ENCODE measurements at places on chromosomes 16 and 17.

DNA sequence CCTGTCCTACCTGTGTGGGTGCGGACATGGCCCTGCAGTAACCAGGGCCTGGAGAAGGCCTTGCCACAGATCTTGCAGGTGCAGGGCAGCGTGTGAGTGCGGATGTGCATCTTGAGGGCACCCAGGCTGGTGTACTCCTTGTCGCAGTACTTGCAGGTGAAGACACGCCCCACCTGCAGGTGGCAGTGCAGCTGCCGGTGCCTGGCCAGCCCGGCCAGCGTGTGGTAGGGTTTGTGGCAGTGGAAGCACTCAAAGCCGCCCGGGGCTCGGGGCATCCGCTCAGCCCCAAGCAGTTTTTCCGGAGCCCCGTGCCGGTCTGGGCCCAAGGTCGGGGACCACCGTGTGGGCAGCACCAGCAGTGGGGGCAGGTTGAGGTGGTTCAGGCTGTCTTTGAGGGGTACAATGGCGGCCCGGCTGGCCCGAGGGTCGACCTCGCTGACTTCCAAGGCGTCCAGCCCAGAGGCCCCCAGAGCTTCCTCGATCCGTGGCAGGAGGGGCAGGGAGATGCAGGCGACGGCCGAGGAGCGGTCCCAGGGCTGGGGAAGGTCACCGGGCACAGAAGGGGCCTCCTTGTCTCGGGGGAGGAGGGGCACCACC is 5.1 kb downstream of the SNAI3 start:
- DNase-seq = no peak

DNA sequence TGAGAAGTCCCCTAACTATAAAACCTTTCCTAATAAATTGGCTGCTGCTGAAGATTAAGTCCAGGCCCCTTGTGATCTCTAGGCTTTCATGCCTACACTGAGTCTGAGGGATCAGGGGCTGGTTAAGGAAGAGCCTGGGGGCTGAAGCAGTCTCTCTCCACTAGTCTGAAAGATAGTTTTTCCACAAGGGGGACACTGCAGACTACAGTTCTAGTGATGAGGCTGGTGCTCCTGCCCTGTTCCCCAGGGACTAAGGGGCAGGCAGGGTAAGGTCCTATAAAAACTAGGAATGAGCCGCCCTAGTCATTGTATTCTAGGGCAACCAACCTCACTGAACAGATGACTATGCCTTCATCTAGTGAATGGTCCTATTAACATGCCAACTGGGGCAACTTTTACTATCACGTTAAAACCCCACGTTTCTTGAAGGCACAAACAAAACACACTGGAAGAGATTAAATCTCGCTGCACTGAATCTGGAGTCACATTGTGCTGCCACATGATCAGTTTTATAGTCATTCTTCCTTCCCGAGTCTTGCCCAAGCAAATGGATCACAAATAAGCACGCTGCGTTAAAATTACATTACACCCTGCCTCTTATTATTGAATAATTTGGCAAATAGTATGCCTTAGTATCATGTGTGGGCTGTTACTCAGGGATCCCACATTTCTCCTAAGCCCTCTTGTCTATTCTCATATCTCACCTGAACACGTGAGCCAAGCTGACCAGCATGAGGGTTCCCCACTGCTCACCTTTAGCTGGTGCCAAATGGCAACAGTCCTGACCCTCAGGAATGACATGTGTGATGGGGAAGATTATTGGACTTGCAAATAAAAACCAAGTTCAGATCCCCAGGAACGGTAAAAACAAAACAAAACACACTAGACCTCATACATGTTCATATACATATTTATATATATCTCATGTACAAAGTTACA is 95.4 kb upstream of the TOB1 start:
- DNase-seq = no peak

- peak; percentile 57 for DNase-seq
These were observed 612 bp downstream of the CISD3 start for GRCh38 chr17:38730526-38731379.

DNA sequence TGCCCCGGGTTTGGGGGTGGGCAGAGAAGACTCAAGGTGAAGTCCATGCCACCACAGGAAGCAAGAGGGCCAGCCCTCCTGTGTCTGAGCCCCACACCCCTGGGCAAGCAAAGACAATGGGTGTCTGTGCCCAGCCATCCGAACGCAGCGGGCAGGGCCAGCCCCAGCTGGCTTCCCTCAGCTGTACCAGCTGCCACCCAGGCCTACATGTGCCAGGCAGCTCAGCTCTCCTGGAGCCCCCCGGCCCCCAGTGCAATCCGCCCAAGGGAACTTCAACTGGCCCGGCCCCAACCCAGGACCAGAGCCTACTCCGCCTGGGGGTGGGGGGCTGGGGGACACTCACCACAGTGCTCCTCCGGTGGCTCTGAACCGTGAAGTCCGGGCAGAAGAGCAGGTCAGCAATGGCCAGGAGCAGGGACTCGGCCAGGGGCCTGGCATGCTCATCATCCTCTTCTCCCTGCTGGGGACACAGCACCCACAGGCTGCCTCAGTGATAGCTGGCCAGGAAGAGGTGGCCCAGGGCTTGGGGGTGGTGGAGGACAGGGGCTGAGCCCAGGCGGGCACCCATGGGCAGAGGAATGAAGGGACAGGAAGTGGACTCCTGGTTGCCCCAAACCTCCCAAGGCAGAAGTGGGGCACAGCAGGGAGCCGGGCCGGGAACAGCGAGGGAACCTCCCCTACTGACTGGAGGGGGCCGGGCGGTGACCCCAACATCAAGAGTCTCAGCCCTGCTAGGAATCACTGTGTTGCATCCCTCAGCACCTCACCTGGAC is 9.8 kb downstream of the HID1 start:
- no peak for DNase-seq

- DNase-seq = peak; percentile 97
These were observed 57.4 kb downstream of the HS3ST3A1 start for GRCh38 chr17:13544292-13544691.

- no peak for DNase-seq
These were observed 109.4 kb upstream of the PLCG2 start for GRCh38 chr16:81669473-81670350.

- DNase-seq = no peak
These were observed 663 bp downstream of the PRR35 start for GRCh38 chr16:560701-561412.

GRCh38 chr16:7227229-7227721 is 105.4 kb upstream of the RBFOX1 start:
- DNase-seq = no peak

DNA sequence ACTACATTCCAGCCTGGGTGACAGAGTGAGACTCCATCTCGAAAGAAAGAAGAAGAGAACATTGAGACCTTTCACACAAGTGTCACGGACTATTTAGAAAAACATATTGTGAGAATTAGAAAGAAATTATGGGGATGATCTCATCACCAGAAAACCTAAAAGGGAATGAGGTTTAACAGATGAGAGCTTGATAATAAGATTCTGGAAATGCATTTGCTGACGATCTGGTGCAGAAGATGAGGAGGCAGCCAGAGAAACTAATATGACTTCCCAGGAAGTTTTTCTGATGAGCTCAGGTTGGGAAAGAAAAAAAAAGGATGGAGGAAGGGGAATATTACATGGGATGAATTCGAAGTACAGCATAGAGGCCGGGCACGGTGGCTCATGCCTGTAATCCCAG is 10.8 kb upstream of the APOH start:
- peak; percentile 33 for DNase-seq

GRCh38 chr17:79836510-79836971 is 2.7 kb downstream of the CBX4 start:
- no peak for DNase-seq

DNA sequence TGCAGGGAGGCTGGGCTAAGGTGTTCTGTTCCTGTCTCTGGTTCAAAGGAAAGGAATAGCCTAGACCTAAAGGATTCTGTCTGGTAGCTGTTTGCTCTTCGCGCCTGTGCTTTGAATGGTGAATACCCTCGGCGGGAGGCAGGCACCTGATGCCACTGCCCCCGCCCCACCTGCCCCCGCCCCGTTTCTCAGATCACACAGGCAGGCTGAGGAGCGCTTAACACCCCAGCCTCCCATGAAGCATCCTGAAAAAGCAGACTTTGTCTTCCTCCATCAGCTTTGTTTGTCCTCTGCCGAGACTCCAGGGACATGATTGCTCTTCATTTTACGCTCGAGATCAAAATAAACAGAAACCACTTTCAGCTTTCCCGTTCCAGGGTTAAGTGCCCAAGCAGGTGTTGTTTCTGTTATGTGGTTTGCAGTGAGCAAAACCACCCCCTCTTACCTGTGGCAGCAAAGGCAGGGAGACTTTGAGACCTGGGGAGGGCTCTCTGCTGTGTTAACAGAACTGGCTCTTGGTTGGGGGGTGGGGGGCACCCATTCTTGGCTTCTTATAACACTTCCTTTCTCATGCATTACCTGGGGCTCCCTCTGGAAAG is 452.1 kb downstream of the WWOX start:
- no peak for DNase-seq

GRCh38 chr17:65078441-65079160 is 22.1 kb upstream of the GNA13 start:
- peak; percentile 72 for DNase-seq

DNA sequence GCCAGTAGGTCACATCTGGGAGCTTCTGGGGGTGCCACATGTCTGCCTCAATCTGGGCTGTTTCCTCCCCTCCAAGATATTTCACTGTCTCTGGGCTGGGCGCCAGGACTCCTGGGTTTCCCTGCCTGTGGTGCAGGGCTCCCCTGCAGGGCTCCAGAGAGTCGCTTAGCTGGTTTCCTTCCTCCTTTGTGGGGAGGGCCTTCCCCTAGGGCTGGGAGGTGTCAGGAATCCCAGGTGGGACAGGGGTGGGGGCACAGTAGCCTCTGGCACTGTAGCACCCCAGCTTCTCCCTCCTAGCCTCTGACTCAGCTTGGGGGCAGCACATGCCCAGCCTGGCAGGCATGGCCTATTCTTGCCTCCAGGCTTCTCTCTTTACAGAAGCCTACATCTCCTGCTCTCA is 2.6 kb downstream of the RARA start:
- DNase-seq = no peak

DNA sequence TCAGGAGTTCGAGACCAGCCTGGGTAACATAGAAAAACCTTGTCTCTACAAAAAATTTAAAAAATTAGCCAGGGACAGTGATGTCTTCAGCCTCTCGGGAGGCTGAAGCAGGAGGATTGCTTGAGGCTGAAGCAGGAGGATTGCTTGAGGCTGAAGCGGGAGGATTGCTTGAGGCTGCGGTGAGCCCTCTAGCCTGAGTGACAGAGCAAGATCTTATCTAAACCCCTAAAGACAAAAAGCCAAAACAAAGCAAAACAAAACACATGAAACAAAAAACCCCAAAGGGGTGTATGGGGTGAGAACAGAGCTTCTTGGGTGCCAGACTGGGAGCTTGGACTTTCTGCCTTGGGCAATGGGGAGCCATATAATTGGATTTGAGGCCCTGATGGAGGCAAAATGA is 2.6 kb downstream of the SPNS3 start:
- DNase-seq = no peak

DNA sequence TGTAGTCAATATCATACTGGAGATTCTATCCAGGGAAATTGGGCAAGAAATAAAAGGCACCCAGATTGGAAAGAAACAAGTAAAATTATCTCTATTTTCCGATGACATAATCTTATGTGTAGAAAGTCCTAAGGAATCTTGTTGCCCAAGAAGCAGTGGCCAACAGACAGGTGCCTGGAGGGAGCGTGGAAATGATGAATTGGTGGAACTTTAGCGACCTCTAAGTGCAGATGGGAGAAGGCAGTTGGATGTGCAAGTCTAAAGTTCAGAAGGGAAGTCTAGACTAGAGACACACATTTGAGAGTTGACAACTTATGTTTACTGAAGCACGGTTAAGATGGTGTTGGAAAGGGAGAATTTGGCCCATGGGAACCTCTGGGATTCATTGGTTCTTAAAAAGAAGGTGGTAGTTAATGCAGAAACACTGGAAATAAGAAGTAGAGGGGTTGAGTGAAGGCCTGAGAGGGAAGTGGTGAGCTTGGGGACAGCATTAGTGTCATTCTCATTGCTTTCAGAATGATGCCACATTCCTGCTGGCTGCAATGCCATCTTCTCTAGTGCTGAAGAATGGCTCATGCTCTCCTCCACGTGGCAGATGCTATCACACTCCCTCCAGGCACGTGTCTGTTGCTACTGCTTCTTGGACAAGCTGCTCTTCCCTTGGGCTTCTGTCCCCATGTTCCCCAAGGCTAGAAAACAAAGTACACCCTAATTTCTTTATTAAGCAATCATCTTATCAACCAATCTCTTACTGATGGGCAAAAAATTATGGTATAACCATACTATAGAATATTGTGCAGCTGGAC is 24.0 kb downstream of the TAT start:
- no peak for DNase-seq

GRCh38 chr17:63113167-63113566 is 147.1 kb downstream of the TANC2 start:
- no peak for DNase-seq

DNA sequence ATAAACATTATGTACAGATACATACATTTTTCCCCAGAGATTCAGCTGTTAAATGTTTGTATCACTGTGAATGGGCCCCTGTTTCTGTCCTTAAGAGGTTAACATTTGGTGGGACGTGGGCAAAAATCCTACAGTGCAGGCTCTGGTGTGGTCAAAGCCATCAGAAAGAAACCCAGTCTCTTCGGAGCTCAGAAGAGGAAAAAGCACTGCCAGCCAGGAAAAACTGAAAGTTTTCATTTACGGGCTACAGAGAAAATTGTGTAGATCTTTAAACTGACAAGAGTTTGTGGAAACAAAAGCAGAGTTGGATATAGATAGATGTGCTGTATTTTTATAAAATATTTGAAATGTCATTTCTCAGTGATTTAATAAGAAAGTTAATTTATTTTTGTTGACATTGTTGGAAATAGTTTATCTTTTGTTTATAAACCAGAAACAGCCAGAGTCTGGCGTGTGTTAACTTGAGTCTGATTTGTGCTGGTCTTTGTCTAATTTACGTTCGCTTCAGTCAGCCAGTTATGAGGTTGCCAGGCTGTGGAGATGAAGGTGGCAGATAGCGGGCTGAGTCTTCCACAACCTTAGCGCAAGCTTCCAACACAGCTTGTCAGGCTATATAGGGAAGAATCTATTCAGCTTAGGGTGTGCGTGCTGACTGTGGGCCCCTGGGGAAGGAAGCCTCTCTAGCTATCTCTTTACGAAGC is 9.5 kb upstream of the TEKT3 start:
- no peak for DNase-seq

DNA sequence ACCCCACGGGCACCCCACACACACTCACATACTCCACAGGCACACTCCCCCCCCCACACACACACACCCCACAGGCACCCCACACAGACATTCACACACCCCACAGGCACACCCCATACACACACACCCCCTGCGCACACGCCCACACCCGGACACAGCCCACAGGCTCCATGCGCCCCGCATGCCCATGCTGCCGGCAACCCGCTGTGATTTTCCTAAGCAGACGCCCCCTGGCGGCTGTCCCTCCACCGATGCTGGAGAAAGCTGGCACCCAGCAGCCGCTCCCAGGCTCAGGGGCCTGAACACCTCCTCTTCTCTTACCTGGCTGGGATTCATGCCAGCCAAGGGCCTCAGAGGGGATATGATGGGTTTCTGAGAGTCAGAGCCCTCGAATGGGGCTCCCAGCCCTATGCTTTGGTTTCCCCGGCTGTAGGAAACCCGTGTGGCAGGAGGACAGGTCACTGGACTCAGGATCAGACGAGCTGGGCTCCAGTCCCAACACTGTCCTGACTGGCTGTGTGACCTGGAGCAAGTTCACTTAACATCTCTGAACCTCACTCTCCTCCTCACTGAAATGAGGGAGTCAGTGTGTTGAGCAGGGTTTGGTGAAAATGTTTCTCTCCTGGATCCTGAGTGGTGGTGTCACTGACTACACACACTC is 19.6 kb upstream of the TNFRSF13B start:
- peak; percentile 83 for DNase-seq

GRCh38 chr16:590188-590814 is 435 bp downstream of the RAB40C start:
- peak; percentile 81 for DNase-seq

All from foreskin fibroblast (primary cell).